Hematopoietic multipotent progenitor cell treated with erythropoietin and hydrocortisone succinate and interleukin-3 and kit ligand, for 4 days (in vitro differentiated cells): ENCODE measurements at places on chromosomes 13 and 19.

DNA sequence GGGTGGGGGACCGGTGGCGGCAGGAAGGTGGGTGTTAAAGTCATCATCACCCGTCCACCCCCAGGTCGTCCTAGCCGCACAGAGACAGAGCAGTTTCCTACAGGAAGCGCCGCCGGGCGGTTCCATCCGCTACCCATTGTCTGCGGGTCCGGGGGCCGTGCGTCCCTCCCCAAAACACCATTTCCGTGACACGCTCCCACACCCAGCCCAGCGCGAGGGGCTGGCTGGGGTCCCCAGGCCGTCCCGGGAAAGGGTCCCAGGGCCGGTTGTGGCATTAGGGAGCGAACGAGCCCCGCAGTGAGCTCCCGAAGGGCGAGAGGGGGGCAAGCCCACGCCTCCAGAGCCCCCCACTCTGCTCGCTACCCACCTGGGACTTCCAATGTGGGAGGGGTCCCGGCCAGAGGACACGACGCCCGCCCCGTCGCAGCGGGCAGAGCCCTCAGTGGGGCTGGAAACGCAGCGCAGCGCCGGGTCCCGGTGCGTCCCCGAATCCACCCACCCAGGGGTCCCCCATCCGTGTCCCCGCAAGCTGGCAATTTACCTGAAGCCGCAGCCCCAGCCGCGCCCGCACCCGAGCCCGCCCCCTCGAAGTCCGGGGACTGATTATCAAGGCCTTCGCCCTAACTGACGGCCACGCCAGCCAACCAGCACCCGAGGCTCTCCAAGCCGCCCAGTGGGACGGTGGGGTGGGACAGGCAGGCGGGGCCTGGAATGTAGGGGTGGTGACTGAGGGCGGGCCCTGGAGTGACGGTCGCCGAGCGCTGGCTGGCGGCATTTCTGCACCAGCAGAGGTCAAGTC, at the start of gene KANK3:
Gene KANK3 (minus strand): TSS at position 579 of the 799 bp plus-strand sequence. CDS start 5,434 bp downstream, outside the sequence.
- peak; percentile 97 for DNase-seq

DNA sequence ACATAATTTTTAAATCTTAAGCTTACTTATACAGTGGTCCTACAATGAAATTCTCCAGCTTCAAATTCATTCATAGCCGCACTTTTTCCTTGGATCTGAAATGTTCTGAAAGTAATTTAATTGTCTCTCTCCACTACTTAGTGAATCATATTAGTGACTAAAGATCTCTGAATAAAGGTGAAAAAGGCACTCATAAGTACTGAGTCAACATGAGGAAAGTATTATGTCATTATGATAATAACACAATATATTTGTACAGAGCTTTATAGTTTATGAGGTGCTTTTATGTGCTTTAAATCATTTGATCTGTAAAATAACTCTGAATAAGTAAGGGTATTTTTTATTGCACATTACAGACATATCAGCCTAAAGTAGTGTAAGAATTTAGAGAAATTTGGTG, 628.2 kb upstream of the SLITRK5 start:
- DNase-seq, result no peak

GRCh38 chr13:44317752-44318151, 55.9 kb upstream of the SERP2 start:
- DNase-seq, result no peak

GRCh38 chr19:18848878-18849661, 17.3 kb downstream of the UPF1 start:
- DNase-seq, result peak; percentile 53

DNA sequence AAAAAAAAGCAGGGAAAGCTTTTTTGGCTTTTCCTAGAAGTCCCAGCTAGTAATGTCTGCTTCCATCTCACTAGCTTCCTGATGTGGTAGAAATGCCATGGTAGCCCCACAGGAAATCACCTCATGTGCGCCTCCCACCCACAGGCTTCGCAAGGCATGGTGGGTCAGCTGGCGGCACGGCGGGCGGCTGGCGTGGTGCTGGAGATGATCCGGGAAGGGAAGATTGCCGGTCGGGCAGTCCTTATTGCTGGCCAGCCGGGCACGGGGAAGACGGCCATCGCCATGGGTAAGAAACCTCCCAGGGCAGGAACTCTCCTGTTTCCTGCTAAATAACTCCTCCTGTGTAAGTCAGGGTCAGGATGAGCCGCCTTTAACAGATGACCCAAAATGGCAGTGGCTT, 10.4 kb downstream of the RUVBL2 start:
- DNase-seq, result no peak

DNA sequence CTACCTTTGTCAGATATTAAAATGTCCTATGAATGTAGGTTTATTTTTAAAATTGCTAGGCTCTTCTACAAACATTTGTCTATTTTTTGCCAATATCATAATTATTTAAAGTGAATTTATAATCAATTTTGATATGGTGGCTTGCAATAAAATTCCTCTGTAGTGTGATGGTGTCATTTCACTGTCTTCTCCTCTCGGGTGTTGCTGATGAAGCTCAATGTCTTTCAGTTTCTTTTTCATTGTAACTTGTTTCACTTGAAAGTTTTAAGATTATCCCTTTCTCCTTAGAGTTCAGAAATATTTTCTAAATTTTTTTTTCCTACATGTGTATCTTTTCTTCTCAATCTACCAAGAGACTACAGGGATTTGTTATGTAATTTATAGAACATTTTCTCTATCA, 267.1 kb upstream of the EDNRB start:
- DNase-seq, result no peak
